ENCODE measurements at places on chromosomes 7 and 10.

DNA sequence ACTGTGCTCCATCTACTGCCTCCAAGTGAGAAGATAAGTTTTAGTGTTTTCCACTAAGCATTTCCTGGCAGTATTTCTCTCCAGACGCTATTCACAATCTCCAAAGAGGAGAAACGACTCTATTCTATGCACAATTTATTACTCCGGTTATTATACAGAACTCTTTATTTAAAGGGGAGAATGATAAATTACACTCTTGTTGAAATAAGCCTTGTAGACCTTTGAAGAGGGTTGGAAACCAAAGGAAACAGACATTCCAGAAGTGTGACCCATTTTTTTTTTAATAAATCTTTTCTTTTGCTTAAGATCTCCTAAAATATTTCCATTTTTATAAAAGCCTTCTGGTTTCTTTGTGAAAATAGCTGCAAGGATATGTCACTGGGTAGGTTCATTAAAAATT lies 76.1 kb upstream of the HDAC9 start:
- DNase-seq, result no peak

- no peak for DNase-seq
These were observed 56.5 kb upstream of the CREB5 start for GRCh38 chr7:28355635-28356319.

- no peak for DNase-seq
These were observed 87.8 kb upstream of the PPP2R2D start for GRCh38 chr10:131812736-131813604.

DNA sequence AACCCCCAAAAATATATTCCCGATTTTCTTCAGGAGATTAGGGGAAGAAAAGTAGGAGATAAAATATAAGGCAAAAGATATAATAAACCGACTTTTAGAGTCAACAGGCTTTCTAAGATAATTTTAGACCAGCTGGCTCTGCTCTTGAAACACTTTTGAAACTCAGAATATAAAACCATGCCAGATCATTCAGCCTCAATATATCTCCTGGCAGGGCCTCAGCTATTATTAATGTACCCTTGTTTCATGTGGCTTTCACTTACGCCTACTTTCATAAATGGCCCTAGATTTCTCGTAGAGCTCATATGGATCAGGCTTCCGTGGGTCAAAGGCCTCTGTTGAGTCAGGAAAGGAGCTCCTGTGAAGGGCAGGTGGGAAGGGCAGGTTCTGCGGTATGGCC lies 396.0 kb downstream of the PHTF2 start:
- no peak for DNase-seq

GRCh38 chr10:344582-345200 lies 209.4 kb downstream of the ZMYND11 start:
- DNase-seq, result no peak

GRCh38 chr10:8758029-8758428 lies 703.5 kb downstream of the GATA3 start:
- no peak for DNase-seq

DNA sequence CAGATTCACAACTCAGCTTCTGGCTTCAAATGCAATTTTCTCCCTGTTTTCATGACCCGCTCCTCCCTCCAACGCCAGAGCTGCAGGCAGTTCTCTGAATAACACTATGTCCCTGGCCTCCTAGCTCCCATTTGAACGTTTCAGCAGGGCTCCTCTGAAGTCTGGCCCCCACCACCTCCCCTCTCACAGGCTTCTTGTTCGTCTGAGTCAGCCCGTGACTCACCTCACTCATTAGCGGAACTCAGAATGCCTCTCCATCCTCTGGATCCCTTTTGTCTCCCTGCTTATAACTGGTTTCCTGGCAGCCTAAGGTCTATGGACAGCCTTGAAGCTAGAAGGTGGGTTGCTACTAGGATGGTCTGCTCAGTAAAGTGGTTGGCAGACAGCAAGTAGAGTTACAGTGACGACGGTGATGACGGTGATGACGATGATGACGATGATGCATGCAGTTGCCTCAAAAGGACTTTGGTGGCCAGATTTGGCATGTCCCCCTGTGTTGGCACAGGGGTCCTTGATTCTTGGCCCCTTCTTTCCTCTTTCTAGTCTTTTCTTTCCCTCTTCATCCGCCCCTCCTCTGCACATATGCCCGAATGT lies 83.3 kb upstream of the MKLN1 start:
- no peak for DNase-seq

DNA sequence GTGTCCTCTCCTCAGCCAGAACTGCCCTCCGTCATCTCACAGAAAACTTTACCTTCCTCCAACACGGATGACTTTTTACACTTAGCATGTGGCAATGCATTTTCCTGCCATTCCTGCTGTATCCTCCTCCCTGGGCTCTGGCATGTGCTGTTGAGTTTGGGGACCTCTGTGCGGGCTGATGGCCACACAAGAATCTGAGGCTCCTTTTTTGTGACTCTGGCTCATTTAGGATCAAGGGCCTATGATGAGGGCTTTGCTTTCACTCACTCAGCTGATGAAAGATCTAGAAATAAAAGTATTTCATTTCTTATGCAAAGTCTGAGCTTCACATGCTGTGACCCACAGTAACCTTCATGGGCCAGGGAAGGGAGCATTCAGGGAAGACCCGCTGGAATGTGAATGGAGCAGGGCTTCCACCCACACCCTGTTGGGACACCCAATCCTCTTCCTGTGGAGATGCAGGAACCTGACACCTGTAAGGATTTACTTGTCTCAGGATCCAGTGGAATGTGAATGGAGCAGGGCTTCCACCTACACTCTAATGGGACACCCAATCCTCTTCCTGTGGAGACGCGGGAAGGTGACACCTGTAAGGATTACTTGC lies 500.3 kb upstream of the MKI67 start:
- DNase-seq, result no peak

- peak; percentile 76 for DNase-seq
These were observed 169.5 kb upstream of the LYZL1 start for GRCh38 chr10:29119374-29119773.

GRCh38 chr7:13826752-13827151 lies 162.7 kb downstream of the ETV1 start:
- no peak for DNase-seq

DNA sequence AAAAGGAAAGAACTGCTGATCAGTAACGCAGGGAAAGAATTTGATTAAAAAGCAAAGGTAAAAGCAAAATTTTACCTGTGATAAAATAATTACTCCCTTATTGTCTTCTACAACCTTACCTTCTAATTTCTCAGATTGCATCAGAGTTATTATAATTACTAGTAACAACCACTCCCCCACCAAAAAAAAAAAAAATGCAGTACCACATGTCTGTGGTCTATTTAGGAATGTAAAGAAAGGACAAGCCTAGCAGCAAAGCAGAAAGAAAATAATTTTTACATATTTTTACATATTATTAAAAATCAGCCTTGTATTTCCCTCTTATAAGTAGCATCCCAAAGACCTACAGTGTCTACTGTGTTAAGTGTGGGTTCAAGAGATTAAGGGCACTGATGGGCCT lies 430.4 kb downstream of the TFEC start:
- no peak for DNase-seq

DNA sequence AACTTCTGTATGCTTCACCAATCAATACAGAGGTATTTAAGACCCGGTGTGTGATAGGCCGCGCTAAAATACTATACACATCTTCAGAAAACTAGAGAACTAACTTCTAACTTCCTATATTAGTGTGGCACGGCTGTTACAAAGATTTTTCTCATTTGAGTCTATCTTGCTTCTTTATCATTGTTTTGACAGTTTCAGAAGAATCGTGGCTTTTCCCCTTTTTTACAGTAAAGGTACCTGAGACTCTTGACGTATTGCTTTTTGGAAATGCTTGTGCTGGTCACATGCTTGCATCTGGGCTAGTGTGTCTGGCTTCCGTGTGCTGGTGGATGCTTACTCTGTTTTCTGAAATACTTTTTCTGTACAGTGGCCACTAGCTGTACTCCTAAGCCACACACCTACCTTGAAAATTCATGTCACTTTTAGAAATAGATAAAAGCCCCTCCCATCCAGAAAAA lies 12.7 kb downstream of the IKZF1 start:
- no peak for DNase-seq

DNA sequence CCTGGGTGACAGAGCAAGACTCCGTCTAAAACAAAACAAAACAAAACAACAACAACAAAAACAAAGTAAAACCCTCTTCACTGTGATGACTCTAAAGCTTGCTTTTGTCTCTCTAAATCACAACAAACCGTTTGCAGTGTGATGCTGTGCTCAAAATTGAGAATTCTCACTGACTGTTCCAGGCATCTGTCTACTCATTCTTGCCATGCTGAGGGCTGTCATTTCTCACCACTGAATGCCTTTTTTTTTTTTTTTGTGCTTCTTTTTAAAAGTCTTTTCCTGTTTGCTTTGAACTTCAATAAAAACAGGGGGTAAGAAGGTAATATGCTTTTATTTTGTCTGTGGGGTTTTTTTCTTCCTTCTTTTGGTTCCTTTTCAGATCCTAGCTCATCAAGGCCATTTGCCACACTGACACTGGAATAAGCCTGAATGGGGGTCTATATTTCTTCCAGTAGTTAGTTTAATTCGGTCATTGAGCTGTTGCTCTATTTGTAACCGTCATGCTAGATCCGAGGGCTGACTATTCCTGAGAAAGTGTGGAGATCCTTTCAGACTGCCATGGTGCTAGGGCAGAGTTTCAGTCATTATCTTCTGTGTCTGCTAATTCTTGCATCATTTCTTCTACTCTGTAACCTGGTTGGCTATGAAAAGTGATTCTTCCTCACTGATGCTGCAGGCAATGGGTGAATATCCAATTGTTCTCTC lies 10.6 kb downstream of the FAS start:
- DNase-seq, result no peak

GRCh38 chr7:140635345-140635744 lies 5.3 kb downstream of the DENND2A start:
- DNase-seq, result no peak

GRCh38 chr7:129917934-129918333 lies 34.8 kb downstream of the UBE2H start:
- no peak for DNase-seq

DNA sequence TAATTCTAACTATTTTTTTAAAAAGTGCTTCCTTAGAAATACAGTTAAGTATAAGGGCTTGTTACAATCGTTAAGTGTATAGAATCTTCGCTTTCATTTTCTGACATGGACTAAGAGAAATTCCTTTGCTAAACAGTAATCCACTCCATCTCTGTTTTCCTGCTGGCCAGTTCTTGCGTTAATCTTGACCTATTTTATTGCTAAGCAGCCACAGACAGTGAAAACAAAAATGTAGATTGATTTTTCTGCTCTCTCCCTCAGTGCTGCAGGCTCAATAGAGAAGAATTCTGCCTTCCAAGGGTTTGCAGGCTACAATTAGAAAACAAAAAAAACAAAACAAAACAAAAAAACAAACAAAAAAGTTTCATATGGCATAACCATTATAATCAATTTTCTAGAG lies 310.4 kb upstream of the ADARB2 start:
- DNase-seq, result no peak

GRCh38 chr10:47137311-47137851 lies 162.6 kb upstream of the GDF10 start:
- no peak for DNase-seq

GRCh38 chr10:47269294-47269693 lies 30.7 kb upstream of the GDF10 start:
- no peak for DNase-seq

DNA sequence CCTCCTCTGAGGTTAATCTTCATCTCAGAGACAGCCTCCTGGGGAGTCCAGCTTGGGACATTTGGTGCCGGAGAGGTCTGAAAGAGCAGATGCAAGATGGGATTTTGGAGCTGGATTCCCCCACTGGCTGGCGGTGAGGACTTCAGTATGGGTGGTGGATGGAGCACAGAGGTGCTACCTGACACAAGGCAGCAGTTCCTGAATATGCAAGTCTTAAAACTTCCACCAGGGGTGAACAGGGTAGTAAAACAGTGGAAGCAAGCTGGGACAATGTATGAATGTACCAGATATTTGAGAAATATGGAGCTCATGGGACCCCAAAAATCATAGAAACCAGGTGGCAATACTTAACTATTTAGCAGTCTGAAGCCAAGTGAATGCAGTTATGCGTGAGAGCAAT lies 4.8 kb upstream of the TAF3 start:
- no peak for DNase-seq

- DNase-seq, result no peak
These were observed 85.0 kb downstream of the BTRC start for GRCh38 chr10:101438881-101439391.
